Ecto neural progenitor cell (in vitro differentiated cells): ENCODE measurements at places on chromosomes 1 and 21.

GRCh38 chr1:84159533-84160240 lies 15.6 kb downstream of the PRKACB start:
- DNase-seq: no peak

DNA sequence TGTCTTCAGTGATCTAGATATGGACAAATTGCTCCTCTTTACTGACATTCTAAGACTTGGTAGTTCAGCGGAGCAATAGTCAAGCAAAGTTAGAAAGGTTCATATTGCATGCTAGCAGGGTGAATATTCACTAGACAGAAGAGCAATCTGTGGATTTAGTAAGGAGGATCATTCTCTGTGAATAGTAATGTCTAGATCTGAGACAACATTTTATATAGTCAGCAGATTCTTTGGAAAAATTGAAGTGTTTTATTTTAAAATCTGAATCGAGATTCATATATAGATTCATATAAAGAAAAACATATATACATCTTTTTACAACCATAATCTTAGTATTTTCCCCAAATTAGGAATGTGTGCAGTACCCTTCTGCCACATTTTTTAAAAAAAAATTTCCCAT lies 274.5 kb upstream of the BRINP3 start:
- no peak for DNase-seq

GRCh38 chr1:85225624-85226380 lies 25.0 kb upstream of the SYDE2 start:
- no peak for DNase-seq

DNA sequence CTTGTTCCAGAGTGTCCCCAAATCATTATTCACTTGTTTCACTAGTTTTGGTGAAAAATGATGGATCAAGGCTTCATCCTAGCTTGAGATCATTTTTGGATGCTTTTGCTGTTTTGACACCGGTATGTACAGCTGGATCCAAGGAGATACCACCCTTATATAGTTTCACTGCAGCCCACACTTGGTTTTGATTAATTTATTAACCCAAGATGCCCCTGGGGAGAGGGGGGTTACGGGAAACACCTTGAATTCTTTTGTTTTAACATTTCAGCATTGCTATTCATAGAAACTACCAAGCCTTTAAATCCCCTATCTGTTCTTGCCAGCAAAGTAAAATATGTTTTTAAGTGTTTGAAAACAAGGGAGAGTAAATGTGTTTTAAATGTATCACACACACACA lies 457.7 kb upstream of the RUNX1 start:
- DNase-seq: no peak

DNA sequence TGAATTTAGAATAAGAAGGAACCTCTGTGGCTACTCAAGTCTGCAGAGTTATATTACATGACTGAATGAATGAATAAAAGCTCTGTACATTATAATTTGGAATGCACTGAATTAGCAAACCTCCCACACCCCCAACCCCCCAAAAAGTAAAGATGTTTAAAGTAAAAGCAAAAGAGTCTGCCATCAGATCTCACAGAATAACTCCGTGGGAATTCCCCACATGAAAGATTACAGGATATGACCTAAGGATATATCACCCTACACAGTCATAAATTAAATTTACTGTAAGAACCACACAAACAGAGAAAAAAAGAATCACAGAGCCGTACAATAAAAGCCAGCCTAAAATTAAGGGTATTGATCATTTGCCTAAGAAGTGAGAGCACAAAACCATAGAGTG lies 587.3 kb downstream of the PTPRC start:
- no peak for DNase-seq

DNA sequence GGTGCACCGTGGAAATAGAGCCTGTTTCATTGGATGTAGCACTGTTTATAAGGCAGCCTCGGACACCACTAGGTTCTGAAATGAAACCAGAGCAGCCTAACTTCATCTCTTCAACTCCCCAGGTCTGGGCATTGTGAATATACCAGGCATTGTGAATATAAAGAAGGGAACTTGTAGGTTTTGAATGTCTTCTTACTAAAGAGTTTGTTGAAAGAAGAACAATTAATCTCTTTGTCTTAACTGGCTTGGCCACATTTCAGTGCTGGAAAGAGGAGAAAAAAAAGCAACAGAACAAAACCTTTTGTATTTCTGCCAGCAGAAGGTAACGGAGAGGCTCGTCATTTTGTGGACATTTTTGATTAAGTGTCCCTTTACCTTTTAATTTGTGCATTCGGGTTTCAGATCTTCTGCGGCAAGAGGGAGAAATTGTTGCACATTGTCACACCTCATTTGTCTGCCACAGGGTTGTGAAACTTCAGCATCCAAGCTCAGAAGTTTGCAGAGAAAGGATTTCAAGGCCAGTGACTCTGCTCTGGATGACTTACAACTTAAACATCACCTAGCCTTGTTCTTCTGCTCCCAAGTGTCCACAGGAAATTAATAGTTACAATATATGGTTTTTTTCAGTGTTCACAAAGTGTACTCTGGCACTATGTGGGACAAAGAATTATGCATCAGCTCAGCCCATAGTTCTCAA lies 158.3 kb downstream of the KAZN start:
- DNase-seq: no peak

GRCh38 chr1:225597926-225598575 lies 54.9 kb downstream of the ENAH start:
- no peak for DNase-seq

GRCh38 chr1:83901547-83902155 lies 97.3 kb downstream of the TTLL7 start:
- no peak for DNase-seq

DNA sequence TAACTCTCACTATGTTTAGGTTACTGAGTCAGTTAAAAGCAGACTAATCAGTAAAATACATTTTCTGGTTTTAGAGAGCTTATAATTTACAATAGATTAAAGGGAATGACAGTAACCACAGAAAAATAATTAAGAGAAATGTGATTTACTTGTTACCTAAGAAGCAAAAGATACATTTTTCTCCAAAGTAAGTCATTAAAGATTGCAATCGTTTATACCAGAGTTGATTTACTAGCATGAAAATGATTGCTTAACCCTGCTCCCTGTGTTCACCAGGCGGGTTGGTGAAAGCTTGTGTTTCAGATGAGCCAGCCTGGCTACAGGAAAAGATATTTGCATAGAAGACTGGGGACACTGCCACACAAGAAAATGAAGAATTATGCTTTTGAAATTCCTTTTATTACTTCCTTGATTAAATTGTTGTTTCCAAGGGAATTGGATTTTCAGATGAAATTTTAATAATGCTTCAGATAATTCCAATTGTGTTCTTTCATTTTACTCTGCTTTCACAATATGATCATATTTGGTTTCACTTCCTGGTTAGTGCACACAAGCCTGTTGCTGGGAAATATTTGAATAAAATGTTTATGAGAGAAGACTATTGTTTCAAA lies 27.9 kb downstream of the LRRC8B start:
- no peak for DNase-seq

DNA sequence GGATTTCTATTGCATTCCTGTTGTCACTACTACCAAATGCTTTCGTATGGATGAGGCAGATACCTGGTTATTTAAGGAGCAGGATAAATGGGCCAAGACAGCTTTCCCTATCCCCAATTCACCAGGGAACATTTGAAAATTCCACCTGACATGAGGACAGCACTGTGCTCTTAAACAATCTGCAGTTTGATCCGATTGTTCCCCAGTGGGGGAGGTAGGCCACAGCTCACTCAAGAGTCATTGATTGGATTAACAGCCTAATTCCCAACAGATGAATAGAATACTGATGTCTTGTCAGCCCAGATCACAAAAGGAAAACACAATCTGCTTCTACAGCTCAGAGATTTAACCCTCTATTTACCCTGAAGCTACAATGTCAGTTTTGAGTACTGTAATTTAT lies 123.9 kb downstream of the LHX4 start:
- DNase-seq: peak; percentile 72

GRCh38 chr1:228205526-228206436 lies 2.1 kb upstream of the OBSCN start:
- DNase-seq: peak; percentile 32

GRCh38 chr1:54543729-54544496 lies 4.1 kb upstream of the ACOT11 start:
- no peak for DNase-seq

GRCh38 chr1:44067266-44068250 lies 36.3 kb upstream of the SLC6A9 start:
- DNase-seq: no peak

- DNase-seq: no peak
Measured at GRCh38 chr1:119680193-119680592, 31.5 kb upstream of the PHGDH start.

DNA sequence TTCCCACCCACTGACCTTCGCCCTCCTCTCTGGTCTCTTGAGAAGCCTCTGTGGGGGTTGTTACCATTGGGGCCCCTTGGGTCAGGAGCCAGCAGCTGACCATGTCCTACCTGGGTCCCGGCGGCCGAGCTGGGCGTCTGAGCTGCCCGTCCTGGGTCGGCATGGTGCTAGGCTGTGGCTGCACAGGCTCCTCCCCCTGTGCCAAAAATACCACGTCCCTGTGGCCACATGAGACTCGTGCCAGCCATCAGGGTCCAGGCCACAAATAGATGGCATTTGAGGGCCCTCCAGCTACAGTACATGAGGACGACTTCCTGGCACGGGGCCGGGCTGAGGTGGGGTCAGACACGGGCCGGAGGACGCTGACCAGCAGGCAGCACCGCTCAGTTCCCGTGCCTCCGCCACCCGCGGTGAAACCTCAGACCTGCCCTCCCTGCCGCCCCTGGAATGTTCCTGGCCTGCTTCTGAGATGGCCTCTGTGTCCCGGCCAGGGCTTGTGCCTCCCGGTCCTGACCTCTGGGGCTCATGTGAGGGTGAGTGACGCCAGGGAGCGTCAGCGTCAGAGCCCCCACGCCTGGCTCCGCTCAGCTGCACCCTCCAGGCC lies at the start of gene PERM1:
Gene PERM1 (minus strand): TSS at position 139 of the 604 bp plus-strand sequence. CDS start 1,064 bp downstream, outside the sequence.
- no peak for DNase-seq

DNA sequence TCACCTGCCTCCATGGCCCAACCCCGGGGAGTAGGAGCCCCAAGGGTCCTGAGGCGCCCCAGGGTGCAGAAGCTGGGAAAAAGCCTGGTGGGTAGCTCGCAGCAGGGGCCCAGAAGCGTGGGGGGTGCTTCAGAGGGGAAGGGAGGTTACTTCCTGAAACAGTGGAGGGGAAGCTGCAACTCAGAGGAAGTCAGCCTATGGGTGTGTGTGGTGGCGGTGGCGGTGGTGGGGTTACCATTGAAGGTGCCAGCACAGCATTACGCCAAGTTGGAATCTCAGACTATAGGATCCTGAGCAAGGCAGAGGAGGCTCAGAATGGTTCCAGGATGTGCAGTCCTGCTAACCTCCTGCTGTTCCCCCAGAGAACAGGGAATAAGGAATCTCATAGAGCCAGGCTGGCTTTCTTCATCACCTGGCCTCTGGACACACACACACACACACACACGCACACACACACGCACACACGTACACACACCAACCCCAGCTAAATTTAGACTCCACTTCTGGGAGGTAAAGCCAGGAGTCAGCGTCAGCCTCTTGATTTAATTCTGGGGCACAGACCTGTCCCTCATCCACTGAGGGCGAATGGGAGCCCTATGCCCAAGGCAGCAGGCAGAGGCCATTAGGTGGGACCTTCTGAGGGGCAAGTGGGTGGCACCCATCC lies 1.3 kb downstream of the DENND4B start:
- no peak for DNase-seq

DNA sequence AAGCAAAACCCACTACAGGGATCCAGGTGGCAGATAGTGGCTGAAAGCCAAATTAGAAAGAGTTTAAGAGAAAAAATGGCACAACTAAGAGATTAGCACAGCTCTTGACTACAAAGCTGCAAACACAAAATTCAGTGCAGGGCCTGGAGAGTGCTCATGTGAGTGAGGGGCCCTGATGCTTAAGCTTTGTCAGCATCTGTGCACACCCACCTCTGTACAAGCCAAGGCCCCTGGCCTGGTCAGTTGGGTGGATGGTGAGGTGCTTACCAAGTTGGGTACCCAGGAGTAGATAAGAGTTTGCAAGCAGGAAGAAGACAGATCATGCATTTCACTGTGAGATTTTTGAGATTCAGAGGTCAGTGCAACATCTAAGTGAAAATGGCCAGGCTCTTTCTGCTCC lies 62.7 kb upstream of the ATP1B1 start:
- no peak for DNase-seq

- DNase-seq: no peak
Measured at GRCh38 chr1:193827516-193827915, 641.1 kb upstream of the B3GALT2 start.
